T-cell (primary cell): ENCODE measurements at places on chromosomes 3 and 15. TPM values are rescaled to one million over a fixed set of nuclear protein-coding genes. Genes with fewer than 3 reads are reported as not detected.

SEMA3F gene
- total RNA-seq: 0.46 TPM

SIDT1 gene
- total RNA-seq: 74.2 TPM

UROC1 gene
- total RNA-seq: not detected

OSTN gene
- not detected for total RNA-seq

ZBBX gene
- not detected for total RNA-seq

CDCP1 gene
- total RNA-seq: 1.7 TPM

SYNPR gene
- total RNA-seq: not detected

CLDN18 gene
- 0.47 TPM for total RNA-seq

DNA sequence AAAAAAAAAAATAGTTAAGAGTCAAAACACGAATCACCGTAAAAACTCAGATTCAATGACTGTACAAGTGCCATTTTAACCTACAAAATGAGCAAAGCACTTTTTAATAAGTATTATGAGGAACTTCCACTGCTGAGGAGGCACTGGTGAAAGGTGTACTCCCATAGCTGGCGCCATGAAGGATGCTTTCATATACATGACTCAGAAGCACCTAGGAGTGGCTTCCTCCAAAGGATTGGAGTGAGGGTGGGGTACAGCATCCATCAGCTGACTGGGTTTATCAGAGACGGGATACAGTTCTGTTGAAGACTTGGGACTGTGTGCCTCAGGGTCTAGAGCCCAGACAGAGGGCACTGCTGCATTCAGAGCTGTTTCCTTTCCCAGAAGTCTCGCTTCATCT is 60.9 kb upstream of the MEX3B start:
- no peak for DNase-seq

DNA sequence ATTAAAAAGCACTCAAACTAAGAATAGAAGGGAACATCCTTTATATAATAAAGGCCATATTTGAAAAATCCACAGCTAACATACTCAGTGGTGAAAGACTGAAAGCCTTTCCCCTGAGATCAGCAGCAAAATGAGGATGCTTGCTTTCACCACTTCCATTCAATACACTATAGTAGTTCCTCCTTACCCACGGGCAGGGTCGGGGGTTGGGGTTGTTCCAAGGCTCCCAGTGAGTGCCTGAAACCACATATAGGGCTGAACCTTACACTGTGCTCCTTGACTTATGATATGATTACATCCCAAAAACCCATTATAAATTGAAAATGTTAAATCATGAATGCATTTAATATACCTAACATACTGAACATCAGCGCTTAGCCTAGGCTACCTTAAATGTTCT is 37.7 kb downstream of the ALDH1L1 start:
- no peak for DNase-seq

DNA sequence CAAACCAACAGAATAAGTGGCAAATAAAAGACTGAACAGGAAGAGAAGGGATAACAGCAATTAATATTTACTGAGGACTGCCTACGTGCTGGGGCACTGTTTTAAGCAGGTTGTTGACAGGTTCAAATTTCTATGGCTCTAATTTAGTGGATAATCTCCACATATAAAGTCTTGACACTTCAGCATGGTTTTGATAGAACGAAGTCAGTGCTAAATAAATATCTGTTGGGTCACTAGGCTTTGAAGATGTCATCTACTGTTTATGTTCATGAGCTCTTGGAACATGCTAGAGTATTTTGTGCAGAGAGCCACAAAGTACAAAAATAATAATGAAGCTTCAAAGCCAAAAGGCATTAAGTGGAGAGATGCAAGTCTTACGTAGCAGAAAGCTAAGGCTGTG is 74.0 kb downstream of the SFMBT1 start:
- no peak for DNase-seq

GRCh38 chr3:157786618-157787017 is 283.4 kb upstream of the VEPH1 start:
- DNase-seq: no peak

DNA sequence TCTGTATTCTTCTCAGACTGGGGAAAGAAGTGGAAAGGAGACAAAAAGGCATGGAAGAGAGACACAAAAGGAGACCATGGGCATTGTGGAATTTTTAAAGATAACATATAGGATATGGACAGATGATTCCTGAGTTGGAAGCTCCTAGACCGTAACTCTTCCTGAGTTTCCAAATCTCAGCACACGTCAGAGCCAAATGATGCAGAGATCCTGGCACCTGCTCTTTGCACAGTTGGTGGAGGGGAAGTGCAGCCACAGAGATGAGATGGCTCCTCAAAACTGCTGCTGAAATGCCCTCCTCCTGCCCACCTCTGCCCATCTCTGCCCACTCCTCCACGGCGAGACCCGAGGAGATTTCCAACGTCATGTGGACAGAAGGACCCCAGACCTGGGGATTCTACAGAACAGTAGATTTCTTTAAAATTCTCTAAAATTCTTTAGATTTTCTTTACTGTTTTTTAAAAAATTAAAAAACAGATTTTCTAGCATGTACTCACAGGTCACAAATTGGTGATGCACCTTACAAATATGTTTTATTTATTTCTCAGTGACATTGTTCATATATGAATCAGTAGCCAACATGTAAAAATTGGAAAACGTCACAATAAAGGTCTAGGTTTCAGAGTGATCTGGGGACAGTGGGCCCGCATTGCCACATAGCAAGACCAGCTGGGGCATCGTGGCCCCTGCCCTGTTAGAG is 8.1 kb downstream of the CPN2 start:
- DNase-seq: no peak

DNA sequence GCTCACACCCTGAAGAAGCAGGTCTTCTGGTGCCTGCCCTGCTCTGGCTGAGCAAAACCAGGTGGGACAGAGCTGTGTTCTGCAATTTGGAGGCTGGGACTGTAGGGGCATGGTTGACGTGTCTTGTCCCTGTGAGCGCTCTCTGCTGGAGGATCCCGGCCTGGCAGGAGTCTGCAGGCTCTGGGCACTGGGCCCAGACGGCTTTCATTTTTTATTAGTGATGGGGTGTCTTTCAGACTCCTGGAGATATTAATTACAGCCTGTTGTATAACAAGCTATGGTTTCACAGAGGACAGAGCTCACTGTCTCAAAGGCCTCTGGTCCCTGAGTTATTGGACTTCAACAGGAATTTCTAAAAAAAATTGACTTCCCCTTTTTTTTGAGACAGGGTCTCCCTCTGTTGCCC is 29.5 kb upstream of the ZNF710 start:
- DNase-seq: peak; percentile 41

GRCh38 chr3:54134155-54134554 is 11.8 kb downstream of the CACNA2D3 start:
- no peak for DNase-seq

DNA sequence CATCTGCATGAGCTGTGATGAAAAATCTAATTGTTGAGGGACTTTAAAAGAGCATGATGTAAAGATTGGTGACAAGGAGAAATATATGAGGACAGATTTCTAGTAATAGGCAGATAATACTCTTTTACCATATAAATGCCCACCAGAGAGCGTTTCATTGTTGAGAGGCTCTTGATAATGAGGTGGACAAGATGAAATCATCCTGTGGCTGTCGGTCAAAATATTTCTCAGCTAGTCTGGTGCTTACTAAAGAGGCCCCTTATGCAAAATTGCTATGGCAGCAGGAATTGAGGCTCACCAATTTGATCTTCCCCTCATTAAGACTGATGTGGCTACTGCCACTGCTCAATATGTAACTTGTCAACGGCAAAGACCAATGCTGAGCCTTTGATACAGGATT is 225.0 kb upstream of the RASGRP1 start:
- no peak for DNase-seq

DNA sequence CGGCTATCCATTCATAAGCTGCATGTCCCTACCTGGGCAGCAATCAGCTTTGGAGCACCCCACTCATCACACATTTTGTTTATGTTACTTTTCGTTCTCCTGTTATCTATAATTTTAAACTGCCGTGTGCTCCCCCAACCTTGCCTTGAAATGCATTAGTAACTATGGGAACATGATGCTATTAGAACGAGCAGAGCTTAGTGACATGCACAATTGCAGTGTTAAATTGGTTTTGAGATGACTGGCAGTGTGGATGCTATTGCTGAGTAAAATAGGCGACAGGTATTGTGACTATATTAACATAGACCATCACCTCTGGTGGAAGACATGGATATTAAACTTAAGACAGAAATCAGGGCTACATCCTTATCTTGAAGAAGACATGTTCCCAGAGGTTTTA is 191.6 kb downstream of the KCNAB1 start:
- DNase-seq: no peak

DNA sequence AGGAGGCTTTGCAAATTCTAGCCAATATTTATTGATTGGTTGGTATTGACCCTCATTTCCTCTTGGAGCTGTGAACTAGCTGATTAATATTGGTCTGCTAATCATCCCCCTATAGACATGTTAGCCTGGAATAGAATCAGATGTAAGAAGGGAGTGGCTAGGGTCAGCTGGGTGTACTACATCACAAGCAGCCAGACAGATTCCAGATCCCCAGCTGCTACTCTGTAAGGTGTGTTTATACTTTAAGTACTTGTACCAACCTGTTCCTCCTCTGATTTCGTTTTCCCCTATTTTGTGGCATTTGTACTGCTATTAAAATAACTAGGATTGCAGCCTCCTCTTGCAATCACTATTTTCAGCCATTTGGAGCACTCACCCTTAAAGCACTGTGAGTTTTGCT is 49.9 kb downstream of the PARP15 start:
- DNase-seq: no peak
